ENCODE measurements at places on chromosomes 7 and 10.

GRCh38 chr10:62880162-62880561 lies 64.0 kb upstream of the EGR2 start:
- DNase-seq: no peak

GRCh38 chr10:93034426-93034825 lies 26.2 kb upstream of the CYP26C1 start:
- no peak for DNase-seq

DNA sequence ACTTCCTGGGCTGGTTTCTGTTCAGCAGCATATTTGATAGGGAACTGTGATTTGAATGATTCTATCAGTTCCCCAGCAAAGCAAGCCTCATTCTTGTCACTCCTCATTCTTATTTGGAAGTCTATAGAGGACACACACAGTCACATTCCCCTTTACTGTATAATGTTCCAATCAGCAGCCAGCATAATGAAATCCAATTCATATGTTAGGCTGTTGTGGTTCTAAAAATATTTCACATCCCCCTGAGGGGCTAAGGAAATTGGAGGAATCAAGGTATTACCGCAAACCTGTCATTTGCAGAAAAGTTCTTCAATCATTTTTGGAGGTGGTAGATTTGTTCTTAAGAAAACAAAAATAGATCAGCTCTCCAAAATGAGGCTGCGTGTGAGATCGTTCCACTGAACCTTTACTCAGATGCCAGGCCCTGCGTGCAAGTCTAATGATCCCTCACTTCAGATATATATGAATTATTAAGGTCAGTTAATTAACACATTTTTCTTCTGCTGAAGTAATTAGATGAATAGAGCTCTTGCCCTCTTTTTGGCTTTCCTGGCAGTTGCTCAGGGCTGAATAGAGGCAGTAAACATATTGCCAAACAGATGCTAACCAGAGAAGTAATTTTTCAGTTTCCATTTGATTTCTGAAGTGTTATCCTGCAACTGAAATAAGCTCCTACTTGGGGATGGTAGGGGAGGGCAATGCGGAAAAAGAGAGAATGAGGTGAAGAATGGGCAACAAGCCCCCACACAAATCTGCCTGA lies 31.8 kb downstream of the LSMEM1 start:
- DNase-seq: no peak

DNA sequence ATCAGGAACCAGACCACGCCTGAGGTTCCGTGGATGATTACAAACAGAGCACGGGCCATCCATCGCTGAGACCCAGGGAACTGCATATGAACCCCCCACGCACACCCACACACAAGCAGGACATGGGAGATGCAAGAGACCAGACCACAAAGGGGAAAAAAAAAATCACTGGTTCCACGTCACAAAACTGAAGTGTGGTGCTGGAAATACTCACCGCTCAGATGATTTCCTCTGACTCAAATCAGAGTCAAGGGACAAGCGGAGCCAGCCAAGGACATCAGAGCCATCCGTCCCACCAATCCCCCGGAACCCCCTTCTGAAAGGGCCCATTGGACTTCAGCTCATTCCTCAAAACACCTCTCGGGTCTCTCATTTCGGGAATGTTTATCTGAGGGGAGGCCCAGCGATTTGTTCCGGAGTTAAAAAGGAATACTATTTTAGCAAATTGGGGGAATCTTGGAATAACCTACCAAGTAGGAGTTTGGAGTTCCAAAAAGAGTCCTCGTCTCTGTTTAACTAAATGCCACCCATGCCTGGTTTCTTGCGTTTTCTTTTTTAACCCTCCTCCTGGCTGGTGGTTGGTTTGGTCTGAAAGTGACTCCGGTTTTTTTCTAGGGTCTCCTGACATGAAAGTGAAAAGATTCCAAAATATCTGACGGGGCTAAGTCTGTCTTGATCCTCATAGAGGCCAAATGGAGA lies 15.0 kb downstream of the SNX8 start:
- DNase-seq: no peak

Data from activated gamma-delta T cell treated with anti-CD3 and anti-CD28 coated beads, Interleukin-2, amount 50 U/mL, for 16 hours (primary cell).